ENCODE measurements at places on chromosomes 6 and 20.

DNA sequence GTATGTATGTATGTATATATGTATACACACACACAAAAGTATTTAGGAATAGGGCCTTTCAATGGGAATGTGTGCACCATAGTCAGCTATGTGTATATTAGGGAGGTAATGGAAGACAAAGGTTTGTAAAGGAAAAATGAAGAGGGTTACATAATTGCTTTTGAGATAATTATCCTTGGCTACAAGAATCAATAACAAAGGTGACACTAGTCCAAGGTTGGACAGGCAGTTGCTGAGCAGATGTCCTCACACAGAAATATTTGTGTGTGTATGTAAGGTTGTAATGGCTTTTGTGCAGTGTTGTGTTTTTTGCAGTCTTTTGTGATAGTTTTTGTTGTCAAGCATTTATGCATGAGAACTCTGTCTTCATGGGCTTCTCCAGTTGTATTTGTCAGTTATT, 157.9 kb upstream of the MARCKS start:
- no peak for DNase-seq

DNA sequence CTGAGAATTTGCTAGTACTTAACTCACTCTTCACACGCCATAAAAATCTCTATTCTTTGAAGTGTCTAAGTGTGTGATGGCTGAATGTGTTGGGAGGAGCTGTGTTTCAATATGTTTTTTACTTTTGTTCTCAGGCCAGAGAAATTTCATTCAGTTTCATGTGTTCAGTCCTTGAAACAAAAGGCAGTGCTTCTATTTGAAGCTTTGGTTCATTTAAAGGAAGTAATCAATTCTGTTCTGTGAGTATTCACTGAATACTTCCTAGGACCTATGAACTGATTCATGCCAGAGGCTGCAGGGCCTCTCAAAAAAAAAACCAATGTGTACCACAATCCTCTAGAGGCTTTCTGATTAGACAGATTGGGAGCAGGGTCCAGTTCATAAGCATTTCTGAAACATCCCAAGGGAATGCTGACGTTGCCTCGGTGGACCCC, 12.4 kb upstream of the F13A1 start:
- DNase-seq = no peak

DNA sequence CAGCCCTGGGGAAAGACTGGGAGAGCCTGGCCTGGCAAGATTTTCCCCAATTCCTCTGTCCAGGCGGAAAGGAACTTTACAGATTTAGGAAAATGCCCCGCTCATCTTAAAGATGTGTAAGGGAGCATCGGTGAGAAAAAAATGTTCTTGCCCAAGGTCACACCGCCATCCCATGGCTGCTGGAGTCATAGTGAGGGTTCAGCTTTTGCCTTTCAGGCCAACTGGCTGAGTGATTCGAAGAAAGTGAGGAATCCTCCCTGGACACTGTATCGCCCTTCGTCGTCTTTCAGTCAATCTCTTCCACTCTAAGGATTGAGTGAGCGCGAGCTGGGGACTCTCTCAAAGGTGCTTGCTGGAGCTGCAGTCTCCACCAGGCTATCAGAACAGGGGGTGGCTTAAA, 1.4 kb downstream of the WFDC2 start:
- DNase-seq = no peak

DNA sequence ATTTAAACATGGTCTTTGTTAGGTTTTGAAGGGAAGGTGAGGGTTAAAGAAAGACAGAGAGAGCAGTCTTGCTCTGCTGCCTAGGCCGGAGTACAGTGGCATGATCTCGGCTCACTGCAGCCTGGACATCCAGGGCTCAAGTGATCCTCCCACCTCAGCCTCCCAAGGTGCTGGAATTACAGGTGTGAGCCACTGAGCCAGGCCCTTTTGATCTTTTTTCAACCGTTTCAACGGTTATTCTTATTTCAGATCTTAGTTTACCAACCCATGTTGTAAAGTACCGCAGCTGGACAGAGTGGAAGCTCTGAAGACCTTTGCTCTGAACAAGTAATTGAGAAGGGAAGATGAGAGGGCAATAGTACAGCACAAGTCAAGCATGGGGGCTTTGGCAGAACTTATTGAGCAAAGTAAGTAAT, 1.2 kb upstream of the SRPK1 start:
- DNase-seq = no peak
